ENCODE measurements at places on chromosomes 5 and 9.

DNA sequence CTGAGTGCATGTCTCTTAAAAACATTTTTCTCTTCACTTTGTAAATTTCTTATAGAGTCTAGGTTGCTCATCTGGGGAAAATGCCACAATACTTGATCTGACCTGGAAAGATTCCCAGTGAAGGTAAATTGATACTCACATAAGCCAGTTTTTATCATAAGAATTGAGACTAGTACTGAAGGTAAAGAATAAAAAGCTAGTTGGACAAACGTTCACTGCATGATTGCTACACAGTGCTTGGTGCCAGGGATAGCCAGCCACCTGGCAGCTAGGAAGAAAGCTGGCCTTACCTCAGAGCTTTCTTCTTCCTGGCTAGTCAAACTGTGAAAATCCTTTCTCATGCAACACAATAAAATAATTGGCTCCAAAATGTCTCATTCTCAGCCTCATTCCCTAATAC, 77.1 kb downstream of the MUSK start:
- DNase-seq, result no peak

GRCh38 chr5:173866243-173866857, 21.8 kb upstream of the CPEB4 start:
- DNase-seq, result no peak

DNA sequence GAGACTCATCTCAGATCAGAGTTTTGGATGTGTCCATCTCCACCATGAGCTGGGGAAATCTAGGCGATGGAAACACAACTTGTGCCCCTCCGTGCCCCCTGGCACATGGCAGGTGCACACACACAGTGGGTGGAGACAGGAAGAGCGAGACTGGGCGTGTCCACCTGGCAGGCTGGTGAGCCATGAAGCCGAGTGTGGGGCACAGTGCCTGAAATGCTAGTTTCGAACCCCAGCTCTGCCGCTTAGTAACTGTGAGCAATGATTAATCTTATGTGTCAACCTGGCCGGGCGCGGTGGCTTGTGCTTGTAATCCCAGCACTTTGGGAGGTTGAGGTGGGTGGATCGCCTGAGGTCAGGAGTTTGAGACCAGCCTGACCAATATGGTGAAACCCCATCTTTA, 80.8 kb upstream of the RNU6ATAC start:
- DNase-seq, result no peak

GRCh38 chr5:138636398-138636944, 61.3 kb upstream of the HSPA9 start:
- no peak for DNase-seq

DNA sequence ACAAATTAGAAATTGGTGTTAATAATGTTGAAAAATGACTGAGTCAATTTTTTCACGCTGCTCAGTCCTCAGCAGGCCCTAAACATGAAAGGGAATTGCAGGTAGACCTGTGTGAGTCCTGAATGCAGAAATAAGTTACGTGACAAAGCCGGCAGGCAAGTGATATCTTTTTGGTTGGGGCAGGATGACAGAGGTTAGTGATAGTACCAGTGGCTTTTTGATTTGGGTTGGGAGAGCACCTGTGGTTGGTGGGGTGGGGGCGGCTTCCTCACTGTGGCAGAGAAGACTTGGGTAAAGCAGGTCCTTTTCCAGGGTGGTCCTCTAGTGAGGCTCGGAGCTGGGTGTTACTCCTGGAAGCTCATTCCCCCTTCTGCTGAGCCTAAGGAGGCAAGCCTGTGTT, 164.7 kb downstream of the TMEM167A start:
- DNase-seq, result no peak

- DNase-seq, result no peak
Measured at GRCh38 chr9:20384642-20385041, 237.7 kb downstream of the MLLT3 start.

DNA sequence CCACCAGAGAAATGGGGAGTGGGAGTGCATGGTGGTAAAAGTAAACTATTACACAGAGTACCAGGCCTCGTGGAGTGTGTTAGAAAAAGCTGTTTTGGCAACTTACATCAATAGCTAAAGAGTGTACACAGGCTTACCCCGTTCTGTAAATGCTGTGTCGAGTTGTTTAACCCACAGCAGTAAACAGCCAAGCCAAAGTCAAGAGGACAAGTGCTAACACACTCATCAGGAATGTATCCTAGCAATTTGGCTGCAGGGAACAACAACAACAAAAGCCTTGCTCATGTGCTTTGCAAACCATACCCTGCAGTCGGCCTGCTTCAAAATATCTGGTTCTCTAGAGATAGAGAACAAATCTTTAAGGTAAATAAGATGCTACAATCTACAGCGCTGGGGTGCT, 15.9 kb downstream of the DAP start:
- no peak for DNase-seq

All from ELF-1 (cell line).